ENCODE measurements at places on chromosomes 3 and 15. TPM values are rescaled to one million over a fixed set of nuclear protein-coding genes. Genes with fewer than 3 reads are reported as not detected.
A peak's percentile ranks its signal among the peaks of the same experiment; 100 is the strongest.

FRG2C gene
- total RNA-seq: not detected

KLHL40 gene
- not detected for total RNA-seq

EFHB gene
- 0.69 TPM for total RNA-seq

MYL3 gene
- total RNA-seq: not detected

NME9 gene
- not detected for total RNA-seq

RTP1 gene
- total RNA-seq: not detected

MYRIP gene
- not detected for total RNA-seq

GRCh38 chr15:93302080-93302765, 213.2 kb upstream of the RGMA start:
- DNase-seq: no peak

DNA sequence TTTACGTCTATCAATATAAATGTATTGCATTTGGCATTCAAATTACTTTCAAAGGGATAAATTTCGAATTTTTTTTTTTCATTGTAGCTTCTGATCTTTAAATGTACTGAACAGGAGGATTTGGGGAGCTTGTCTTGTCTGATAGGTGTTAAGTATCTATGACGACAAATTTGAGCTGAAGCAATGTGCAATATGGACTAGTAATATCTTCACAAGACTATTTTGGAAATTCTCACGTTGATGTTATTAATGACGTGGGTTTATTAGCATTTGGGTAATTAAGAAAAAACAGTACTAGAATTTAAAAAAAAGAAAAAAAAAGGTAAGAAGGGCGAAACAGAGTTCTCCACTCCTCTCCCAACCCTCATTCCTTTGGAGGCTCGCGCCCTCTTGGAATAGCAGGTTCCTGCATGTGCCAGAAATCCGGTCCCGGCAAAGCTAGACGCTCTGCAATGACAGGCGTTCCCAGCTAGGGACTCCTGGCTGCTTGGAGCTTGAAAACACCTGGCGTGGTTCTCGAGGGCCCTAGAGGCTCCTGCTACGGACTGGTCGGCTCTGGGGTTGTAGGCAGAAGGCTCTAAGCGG, 648 bp upstream of the P2RY1 start:
- no peak for DNase-seq

DNA sequence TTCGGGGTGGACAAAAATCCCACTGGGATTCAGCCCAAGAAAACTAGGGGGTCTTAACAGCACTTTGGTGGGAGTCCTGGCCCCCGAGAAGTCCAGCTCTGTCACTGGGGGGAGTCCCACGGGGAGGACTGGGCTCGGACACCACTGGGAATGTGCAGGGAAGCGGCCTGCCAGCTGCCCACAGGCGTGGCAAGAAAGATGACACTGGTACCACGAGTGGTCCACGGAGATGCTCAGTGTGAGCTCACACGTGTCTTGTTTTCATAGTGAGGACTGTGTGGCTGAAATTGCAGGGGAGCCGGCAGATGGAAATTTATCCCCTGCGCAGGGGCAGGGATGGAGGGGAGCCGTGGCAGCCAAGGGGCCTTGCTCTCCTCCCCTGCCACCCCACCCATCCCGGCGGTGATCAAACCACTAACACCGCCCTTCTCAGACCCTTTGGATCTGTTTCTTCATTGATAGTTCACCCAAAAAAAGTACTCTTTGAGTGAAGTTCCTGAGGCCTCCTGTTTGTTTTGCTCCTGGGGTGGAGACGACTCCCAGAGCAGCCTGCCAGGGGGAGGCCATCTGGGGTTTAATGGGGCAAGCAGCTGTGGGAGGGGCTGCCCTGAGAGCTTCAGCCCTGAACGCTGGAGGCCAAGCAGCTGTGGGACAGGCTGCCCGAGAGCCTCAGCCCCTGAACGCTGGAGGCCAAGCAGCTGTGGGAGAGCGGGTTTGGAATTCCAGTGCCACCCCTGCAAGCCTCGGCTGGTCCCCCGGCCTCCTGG, 130.9 kb downstream of the LRRK1 start:
- no peak for DNase-seq

GRCh38 chr3:10857235-10857634, 41.2 kb downstream of the SLC6A11 start:
- DNase-seq: no peak

GRCh38 chr3:45782381-45782780, 14.0 kb downstream of the SLC6A20 start:
- DNase-seq: no peak

GRCh38 chr15:49901996-49902684, 216.9 kb downstream of the ATP8B4 start:
- no peak for DNase-seq

DNA sequence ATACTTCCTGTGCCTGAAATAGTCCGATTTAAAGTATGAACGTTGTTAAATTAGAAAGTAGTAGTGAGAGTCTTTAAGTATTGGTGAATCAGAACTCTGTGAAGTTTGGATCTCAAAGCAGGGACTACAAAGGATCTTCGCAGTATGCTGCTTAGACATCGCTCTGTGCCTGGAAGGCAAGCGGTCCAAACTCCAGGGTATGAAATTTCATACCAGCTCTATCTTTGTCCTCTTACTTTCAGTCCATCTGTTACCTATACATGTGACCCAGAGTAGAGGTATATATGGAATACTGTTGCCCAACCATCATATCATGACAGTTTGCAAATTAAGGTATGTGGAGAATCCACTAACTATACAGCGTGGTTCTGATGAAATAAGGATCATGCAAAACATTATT, 34.5 kb downstream of the VPS8 start:
- DNase-seq: no peak

DNA sequence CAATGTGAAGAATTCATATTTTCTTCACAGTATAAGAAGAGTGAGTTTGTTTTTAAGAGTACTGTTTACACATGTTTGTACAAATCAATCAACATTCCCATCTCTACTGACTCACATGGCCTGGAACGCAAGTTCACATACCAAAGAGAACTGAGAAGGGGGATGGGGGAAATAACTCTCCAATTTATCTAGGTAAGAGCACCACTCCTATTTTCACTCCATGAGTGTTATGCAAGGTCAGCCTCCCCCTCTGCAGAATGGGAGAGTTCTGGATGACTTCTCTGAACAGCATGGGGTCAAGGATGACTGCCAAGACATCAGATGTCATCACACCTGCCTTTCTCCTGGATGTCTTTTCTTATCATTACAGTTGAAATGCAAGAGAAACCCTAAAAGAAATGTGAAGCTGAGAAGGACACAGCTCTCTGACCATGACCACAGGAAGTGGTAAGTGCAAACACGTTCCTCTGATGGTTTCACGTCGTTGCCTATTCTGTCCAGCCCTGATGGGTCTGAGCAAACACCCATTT, 95.2 kb downstream of the SEMA6D start:
- DNase-seq: no peak

DNA sequence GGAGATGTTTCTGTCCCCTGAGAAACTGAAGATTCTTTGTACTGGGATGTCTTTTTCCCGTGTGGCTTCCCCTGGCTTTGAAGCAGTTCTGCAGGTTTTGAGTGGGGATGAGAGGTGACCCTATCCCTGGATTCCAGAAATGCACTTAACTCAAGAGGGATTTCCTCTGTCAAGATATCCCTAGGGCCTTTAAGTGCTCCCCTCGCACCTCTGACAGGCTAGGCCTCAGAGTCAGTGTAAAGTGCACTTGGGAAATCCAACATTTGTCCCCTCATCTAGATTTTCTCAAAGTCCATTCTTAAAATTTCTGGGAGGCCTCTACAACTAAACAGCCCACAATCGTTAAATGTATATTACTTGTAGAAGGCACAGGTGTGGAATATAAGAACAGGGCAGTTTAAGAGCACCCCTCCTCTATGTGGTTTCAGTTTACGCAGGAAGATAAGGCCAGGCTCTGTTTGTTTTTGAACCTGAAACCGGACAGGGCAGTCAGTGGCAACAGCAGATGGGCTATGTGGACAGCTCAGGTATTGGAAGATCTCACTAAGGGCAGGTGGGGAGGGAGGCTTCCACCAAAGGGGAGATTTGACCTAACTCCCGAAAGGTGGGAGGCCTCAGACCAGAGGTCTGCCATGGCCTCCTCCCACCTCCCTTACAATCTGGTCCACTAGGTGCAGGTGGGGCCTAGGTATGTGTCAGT, 4.8 kb downstream of the C3orf52 start:
- DNase-seq: no peak

DNA sequence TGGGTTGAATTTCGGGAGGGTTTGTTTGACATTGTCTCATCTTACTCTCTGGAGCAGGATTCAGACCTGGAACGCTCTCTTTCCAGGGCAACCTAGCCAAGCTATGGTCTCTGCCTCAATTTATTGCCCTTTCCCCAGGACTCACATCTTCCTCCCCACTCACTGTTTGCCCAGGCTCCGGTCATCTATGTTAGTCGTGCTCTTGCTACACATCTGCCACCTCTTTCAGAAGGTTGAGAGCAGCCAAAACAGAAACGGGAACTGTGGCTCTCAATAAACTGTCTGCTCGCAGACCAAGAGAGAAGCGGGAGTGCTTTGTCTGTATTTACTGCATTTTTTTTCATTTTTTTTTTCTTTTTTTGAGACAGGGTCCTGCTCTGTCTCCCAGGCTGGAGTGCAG, 81.6 kb downstream of the ST6GAL1 start:
- no peak for DNase-seq

DNA sequence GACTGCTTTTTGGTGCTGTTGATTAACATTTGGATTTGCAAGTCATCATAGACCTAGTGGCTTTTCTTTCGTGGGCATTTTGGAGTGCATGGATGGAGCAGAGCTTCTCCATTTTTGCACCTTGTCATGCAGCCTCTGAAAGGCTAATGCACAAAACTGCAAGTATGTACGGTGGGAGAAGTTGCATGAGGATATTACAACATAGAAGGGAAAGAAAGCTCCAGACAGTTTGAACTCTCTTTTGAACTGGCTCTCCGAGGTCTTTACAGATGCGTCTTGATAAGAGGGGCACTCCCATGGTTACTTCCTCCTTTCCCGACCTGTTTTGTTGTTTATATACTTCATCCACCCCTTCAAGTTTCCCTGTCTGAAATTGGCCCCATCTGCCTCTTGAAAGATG, 147.1 kb upstream of the GBE1 start:
- no peak for DNase-seq

DNA sequence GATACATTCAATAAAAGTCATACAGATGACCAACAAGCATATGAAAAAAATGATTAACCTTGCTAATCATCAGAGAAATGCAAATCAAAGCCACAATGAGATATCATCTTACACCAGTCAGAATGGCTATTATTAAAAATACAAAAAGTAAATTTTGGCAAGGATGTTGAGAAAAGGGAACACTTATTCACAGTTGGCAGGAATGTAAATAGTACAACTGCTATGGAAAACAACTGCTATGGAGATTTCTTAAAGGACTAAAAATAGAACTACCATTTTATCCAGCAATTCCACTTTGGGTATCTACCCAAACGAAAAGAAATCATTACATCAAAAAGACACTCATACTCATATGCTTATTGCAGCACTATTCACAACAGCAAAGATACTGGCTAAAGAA, 1121.8 kb downstream of the TBL1XR1 start:
- DNase-seq: no peak

- peak; percentile 38 for DNase-seq
These were observed 496.0 kb upstream of the THBS1 start for GRCh38 chr15:39084674-39085530.

DNA sequence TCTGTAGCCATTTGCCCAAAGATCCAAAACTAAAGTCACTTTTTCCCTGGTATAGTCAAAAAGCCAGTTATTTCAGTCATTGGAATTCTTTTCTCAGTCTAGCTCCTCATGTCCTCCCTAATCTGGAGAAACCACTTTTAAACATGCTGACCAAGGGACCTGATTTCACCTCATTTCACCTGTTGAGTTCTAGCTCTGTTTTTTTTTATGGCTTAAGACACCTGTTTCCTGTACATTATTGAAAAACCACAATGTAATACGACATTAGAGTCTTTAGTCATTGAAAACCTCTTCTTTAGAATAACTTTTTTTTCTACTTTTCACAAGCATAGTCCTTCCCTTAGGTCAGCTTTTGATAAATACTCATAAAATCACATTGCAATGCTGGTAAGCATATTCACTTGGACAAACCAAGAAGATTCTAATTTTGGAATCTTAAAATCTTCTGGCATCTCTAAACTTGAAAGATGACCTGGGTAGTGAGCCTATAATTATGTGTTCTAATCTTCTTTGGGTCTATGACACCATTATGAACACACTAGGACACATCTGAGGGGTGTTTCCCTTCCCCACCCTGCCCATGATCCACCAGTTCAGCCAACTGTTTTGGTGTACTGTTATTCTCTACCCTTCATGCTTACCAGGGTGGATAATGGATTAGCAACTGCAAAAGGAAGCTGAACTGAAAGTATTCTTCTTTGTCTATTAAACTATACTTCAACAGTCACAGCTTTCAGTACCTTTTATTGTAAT, 103.5 kb upstream of the FXR1 start:
- no peak for DNase-seq
